Cortex of kidney (tissue), 1 donor: ENCODE measurements at places on chromosomes 16 and 17.

GRCh38 chr16:15942931-15943690 is 6.3 kb upstream of the ABCC1 start:
- no peak for DNase-seq

DNA sequence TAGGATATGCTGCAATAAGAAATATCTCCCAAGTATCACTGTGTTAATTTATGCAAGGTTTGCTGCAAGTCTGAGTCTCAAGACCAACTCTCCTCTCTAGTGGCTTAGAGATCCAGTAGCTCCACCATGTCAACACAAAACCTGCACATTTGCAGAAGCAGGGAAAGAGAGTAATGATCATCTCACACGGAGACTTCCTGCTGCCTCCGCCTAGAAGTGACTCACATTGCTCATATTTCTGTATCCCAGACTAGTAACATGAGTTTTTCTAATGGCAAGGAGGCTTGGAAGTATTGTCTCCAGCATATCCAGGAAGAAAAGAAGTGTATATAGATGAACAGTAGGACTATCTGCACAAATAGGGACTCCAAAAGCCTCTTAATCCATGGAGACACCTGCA is 15.0 kb upstream of the IRX6 start:
- no peak for DNase-seq

DNA sequence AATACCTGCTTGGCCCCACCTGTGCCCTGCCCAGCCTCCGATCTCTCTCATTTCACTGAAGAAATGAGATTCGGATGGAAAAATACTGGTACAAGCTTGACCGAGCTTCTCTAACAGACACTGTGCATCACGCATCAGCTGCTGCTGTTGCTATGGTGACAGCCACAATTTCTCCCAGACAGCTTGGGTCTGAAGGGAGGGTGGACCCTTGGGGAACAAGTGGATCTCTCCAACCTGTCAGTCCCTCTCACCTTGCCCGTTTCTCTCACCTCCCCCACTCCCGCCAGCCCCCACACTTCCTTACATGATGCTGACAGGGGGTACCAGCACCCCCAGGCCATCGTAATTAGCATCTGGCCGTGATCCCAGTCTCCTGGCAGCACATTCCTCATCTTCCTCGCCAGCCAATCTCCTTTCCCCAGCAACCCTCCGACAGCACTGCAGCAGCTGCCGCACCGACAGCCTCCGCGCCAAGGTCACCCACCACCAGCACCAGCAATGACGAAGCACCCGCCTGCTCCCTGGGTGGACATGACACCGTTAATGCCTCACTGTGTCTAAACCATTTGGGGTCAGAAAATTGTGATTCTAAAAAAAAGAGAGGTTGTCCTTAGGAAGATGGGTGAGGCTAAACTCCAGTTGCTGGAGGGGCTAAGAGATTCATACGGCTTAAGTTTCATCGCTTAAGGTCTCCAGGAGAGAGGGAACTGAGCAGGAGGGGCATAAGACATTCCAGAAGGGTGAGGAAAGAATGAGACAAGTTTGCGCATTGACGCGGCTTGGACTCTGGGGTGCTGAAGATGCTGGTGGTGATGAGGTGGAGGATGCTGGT is 58.6 kb upstream of the TNRC6A start:
- no peak for DNase-seq

DNA sequence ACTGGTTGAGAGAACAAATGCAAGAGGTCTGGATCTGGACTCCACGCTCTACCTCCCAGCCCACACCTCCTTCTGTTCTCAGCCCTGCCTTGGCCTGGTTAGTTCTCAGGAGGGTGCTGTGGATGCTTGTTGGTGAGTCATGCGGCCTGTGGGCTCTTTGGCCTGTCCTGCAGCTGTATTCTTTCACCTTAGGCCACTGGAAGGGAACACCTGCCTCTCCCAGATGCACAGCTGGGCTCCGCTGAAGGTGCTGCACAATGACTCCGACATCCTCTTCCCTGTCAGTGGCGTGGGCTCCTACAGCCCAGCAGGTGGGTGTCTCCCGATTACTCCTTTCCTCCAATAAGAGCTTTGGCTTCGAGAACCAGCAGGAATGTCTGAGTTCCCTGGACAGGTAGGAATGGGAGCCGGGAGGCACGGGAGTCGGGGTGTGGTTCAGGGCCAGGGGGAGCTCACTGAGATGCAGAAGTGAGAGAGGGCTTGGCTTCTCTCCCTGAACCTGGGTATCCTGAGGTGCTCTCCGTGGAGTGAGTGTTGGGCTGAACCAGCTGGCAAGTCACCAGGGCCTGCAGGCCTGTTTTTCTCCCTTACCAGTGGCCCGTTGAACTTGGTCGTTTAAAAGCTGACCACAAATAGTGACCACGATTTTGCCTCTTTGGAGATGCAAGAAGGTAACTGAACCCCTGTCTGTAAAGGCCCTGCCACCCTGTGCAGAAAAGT is 85.0 kb downstream of the SNX29 start:
- DNase-seq = no peak

DNA sequence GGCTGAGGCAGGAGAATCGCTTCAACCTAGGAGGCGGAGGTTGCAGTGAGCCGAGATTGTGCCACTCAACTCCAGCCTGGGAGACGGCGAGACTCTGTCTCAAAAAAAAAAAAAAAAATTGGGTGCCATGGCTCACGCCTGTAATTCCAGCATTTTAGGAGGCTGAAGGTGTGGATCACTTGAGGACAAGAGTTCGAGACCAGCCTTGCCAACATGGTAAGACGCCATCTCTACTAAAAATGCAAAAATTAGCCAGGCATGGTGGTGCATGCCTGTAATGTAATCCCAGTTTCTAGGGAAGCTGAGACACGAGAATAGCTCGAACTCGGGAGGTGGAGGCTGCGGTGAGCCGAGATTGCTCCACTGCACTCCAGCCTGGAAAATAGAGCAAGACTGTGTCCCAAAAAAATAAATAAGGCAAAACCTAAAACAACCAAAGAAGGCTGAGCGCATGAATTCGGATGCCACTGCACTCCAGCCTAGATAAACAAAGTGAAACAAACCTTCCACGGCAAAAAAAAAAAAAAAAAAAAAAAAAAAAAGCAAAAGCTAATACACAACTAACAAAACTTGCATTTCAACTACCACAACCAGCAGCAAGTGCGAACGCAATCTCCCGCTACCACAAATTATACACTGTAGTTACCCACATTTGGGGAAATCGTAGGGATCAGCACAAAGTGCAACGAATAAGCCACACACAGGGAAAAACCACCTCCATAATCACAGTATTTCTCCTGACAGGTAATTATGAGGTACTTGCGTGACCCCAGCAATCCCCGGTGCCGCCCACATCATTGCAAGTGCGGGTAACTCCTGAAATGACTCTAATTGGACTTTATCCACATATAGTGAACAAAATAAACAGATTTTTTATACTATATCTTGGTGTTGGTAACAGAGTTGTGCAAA is 25.6 kb downstream of the TEX14 start:
- no peak for DNase-seq

GRCh38 chr17:46915596-46915995 is 7.4 kb upstream of the GOSR2 start:
- DNase-seq = no peak

GRCh38 chr17:46026166-46027047 is 27.4 kb downstream of the STH start:
- DNase-seq = no peak

- DNase-seq = no peak
Observed at GRCh38 chr17:35809855-35810461, 674 bp downstream of the TAF15 start.

GRCh38 chr16:85842848-85843247 is 43.4 kb downstream of the COX4I1 start:
- no peak for DNase-seq
